ENCODE measurements at places on chromosomes 6 and 20.

- no peak for DNase-seq
Measured at GRCh38 chr20:47309806-47310426, 46.6 kb downstream of the ZMYND8 start.

DNA sequence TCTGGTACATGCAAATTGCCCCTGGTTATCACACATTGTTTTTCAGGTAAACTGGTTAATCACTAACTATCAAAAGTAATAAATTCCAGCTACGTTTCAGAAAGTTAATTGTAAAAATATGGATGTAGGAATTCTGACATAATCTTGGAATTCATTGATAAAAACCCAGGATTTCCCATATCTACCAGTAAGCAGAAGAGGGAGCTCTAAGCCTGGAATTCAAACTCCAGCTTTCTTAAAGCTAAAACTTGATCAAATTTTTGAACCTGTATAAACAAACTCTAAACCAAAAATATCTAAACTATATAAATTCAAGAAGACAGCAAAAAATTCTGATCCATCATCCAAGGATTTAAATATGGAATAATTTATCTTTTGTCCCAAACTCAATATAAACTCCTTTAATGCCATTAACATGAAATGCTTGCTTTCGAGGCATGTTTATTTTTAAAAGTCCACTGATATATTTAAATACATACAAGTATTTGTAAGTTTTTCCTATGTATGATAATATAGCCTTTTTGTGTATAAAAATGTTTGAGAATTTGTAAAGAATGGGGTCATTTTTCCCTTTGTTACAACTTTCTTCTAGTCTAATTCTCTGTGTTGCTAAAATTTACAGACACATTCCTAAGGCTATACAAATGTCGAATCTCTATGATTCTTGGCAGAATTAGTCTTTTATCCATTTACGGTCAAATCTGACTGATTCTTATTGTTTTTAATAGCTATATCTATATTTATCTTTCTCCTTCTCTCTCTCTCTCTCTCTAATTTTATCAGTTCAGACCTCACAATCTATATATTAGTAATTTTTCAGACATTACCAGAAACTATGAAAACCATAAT, 91.4 kb upstream of the RNF217 start:
- DNase-seq: no peak

- no peak for DNase-seq
Measured at GRCh38 chr6:42141603-42142117, 760 bp downstream of the C6orf132 start.

GRCh38 chr20:40603057-40603651, 85.9 kb downstream of the MAFB start:
- DNase-seq: no peak

DNA sequence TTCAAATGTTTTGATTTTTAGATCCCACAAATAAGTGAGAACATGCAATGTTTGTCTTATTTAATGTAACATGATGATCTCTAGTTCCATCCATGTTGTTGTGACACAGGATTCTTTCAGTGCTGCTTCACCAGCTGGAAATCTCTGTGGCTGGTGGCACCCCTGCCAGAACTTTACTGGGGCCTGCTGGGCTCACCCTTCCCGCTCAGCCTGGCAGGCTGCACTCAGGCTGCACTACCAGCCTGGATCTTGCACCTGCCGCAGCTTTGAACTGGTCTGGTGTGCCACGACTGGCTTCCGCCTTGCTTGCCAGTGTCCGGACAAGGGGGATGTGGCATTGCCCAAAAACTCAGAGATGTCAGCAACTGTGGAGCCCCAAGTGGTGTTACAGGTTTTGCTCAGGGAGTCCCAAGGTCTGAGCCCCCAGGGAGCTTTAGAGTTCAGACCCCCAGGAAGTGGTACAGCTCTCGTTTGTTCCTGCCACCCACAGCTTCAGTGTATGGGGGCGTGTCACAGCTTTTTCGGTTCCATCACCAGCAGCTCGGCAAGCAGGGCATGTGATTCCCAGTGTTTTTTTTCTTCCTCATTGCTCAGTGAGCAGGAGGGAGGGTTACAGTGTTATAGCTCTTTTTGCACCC, 72.3 kb upstream of the SYNCRIP start:
- no peak for DNase-seq

DNA sequence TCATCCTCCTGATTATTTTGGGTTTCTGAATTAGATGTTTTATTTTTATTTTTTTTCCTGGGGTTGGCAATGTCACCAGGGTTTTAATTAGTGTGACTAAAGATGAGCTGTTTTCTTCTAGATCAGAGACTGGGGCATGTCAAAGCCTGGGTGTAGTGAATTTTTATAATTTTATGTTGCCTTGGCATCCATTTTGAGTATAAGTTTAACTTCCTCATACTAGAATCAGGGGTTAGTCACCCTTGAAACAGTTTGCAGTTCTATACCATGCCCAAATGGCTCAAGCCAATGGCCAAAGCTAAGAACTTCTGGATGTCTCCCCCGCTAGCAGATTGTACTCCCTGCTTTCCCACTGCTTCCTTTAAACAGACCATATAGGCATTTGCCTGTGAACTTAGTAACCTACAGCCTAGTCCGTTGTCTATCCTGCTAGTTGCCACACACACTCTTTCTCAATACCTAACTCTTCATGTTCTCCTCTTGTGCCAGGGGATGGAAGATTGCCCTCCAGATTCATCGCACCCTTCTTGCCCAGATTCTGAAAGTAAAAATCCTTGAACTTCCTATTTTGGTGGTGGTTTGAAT, 54.5 kb downstream of the KIAA0408 start:
- no peak for DNase-seq

DNA sequence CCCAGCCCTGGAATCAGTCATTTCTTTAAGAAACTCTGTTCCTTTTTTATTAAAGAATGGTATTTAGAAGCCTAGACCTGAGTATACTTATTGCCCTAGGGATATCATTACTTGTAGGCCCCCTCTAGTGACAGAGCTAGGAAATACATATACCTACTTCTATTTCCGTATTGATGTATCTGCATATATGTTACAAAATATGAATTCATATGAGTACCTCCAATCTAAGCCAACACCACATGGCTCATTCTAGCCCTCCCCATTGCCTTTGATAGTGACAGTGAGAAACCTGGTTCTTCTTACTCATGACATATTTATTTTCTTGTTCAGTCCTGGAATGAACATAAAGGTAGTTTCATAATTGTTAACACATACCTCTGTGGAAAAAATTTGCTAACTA, 137.2 kb downstream of the FARS2 start:
- DNase-seq: no peak

DNA sequence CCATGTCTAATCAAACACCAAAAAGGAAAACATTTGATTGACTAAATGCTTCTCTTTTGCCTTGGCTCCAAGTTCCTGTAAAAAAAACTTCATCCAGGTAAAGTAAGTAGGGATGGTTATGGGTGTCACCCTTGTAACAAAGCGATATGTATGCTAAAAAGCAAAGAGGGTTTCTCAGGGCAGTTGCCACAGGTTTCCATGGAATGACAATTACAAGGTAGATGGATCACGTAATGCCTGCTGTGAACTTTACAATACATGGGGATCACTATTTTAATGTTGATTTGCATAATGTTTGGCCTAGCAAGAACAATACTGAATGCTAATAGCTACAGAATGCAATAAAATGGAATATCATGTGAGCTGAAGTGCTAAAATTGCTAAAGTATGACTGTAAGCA, 2.9 kb upstream of the BMP2 start:
- DNase-seq: no peak

DNA sequence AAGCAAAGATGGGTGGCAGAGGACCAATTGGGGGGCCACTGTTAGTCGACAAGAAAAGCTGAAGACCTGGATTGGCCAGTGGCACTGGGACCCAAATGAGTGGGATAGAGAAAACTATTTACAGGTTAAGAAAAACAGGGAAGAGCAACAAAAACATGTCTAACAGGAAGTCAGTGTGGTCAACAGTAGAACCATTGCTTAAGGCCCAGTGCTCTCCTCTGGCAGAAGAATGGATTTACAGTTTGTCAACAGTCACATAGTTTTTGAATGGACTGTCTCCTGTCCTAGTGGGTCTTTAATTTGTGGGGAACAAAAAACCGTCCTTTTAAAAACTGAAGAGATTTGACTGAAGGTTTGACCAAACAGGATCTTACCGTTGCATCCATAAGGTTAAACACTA, 12.1 kb upstream of the WTAP start:
- no peak for DNase-seq

GRCh38 chr20:37919389-37920040, 16.6 kb downstream of the VSTM2L start:
- no peak for DNase-seq

GRCh38 chr6:20312606-20313005, 89.1 kb upstream of the E2F3 start:
- no peak for DNase-seq

- no peak for DNase-seq
Measured at GRCh38 chr6:43806043-43806757, 36.2 kb downstream of the VEGFA start.

GRCh38 chr6:140979642-140980091, 1153.1 kb upstream of the GJE1 start:
- no peak for DNase-seq

GRCh38 chr20:61556673-61557072, 304.6 kb downstream of the CDH4 start:
- DNase-seq: no peak

DNA sequence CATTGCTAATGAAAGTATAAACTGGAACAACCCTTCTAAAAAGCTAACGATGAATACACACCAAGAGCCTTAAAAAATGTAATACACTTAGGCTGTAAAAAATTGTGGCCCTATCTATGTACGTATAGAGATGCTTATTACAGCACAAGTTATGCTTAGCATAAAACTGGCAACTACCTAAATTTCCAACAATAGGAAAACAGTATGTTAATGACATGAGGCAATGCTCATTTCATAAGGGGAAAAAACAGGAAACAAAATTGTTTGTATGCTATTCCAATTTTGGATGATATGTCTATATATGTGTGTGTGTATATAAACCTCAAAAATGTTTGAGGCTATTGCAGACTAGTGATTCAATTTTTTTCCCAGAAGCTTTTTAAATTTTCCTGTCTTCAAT, 82.5 kb downstream of the DTNBP1 start:
- DNase-seq: no peak

DNA sequence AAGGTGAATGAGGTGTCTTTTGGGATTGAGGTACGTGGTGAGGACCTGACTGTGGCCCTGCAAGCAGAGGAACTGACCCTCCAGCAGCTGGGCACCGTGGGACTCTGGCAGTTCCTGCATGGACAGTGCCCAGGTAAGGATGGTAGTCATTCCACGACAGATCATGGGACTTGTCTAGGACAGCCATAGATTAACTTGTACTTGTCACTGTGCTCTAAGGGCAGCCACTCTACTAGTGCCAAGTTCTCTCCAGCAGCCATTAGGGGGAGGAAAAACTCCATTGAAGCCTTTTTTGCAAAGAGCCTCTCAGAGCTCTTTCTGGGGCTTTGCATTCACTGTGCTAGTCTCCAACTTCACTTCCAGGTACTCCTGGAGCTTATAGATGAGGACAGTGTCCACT, 20.4 kb downstream of the TAF11 start:
- no peak for DNase-seq

GRCh38 chr20:21534886-21535285, 21.0 kb upstream of the NKX2-2 start:
- no peak for DNase-seq

DNA sequence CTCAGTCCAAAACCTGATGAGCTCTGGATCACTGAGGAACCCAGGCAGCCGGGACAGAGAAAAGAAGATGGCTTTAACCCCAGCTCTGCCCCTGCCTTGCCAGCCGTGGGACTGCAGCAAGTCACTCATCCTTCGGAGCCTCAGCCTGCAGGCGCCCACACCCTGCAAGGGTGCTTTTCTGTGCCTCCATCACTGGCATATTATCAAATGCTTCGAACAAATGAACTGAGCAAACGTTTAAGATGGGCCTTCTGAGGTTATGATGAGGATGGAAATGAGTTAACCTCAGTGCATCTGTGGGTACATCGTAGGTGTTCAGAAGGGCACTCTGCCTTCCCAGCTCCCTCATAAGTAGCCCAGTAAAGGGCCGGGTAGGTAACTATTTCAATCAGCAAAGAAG, 79.0 kb downstream of the NFATC2 start:
- DNase-seq: no peak

GRCh38 chr6:81098109-81098814, 654.2 kb downstream of the TENT5A start:
- no peak for DNase-seq

- no peak for DNase-seq
Measured at GRCh38 chr20:54282625-54283024, 74.7 kb downstream of the PFDN4 start.
